Parietal lobe (tissue), 2 donors: ENCODE measurements at places on chromosomes 11 and 22. TPM values are rescaled to one million over a fixed set of nuclear protein-coding genes. Genes with fewer than 3 reads are reported as not detected.

NPTXR gene
- total RNA-seq = 24.4 TPM

IL17REL gene
- total RNA-seq = 0.31 TPM

SLC15A3 gene
- 1.9 TPM for total RNA-seq

TMEM121B gene
- total RNA-seq = 16.6 TPM

OR5AK2 gene
- total RNA-seq = not detected
